ENCODE measurements at places on chromosomes 1 and 21.
A peak's percentile ranks its signal among the peaks of the same experiment; 100 is the strongest.

DNA sequence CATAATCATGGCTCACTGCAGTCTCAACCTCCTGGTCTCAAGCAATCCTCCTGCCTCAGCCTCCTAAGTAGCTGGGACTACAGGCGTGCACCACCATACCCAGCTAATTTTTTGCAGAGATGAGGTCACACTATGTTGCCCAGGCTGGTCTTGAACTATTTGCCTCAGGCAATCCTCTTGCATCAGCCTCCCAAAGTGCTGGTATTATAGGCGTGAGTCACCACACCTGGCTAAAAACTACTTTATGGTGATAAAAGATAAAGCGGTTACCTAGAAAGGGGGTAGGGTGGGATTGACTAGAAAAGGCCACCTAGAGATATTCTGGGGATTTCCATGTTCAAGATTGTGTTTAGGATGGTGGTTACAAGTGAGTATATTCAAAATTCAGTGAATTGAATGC lies 5.0 kb downstream of the TSTD1 start:
- peak; percentile 45 for DNase-seq

DNA sequence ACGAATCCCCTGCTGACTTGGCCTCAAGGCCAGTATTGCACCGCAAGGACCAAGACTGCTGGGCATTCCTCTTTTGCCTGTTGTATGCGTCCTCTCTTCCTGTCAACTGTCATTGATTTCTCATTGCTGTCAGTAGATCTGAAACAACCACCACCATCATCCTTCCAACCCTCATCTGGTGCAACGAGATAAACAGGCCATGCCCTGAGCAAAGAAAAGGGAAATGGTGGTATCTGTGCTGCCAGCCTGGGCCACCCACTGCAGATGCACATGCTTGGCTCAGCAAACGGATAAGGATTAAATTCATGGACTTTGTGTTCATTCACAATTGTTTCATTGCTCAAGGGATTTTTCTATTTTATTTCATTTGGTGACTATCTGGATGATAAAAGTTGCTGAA lies 13.6 kb downstream of the OXCT2 start:
- no peak for DNase-seq

DNA sequence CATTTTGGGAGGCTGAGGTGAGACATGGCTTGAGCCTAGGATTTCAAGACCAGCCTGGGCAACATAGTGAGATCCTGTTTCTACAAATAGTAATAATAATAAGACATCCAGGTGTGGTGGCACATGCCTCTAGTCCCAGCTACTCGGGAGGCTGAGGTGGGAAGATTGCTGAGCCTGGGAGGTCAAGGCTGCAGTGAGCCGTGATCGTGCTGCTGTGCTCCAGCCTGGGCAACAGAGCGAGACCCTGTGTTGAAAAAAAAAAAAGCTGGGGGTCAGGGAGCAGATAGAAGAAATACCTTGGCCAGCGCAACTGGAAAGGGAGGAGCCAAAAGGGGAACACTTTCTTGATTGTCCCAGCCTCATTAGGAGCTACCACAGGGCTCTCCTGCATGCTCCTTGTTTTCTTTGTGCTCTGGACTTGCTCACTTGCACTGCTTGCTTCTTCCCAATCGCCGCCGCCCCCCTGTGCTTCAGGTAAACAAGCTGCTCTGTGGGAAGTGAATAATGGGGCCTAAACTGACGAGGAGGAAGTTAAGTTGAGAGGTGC lies 31.1 kb downstream of the PBX1 start:
- DNase-seq, result no peak

DNA sequence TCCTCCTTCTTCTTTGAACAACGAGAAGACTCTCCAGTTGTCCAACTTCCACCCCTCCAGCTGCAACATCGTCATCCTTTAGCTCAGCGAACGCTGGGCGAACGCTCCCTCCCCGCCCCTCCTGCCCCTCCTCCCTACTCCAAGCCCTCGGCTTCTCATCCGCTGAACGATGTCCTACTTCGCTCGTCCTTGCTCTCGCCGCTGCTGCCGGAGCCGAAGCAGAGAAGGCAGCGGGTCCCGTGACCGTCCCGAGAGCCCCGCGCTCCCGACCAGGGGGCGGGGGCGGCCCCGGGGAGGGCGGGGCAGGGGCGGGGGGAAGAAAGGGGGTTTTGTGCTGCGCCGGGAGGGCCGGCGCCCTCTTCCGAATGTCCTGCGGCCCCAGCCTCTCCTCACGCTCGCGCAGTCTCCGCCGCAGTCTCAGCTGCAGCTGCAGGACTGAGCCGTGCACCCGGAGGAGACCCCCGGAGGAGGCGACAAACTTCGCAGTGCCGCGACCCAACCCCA lies at the start of gene BCAN:
BCAN (plus strand) TSS at position 357 of the 504 bp plus-strand sequence. CDS start 3,938 bp downstream, outside the sequence.
- no peak for DNase-seq

DNA sequence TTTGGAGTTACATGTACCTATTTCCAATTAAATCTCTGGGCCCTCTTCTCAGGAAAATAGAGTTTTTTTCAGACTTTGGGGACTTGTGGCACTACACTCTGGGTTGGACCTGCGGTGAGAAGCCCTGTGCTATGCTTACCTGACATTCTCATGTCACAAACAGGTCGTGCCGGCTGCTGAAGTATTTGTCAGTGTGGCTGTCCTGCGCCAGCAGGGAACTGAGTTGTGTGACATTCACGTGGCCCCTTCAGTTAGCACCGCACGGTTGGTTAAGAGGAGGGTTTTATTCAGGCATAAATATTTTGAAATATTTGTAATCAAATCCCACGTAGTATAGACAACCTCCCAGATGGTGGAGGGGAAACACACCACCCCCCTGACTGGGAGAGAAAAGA lies 6.3 kb upstream of the COL6A2 start:
- DNase-seq, result no peak

- no peak for DNase-seq
Observed at GRCh38 chr1:109579491-109579890, 31.1 kb downstream of the GNAI3 start.

DNA sequence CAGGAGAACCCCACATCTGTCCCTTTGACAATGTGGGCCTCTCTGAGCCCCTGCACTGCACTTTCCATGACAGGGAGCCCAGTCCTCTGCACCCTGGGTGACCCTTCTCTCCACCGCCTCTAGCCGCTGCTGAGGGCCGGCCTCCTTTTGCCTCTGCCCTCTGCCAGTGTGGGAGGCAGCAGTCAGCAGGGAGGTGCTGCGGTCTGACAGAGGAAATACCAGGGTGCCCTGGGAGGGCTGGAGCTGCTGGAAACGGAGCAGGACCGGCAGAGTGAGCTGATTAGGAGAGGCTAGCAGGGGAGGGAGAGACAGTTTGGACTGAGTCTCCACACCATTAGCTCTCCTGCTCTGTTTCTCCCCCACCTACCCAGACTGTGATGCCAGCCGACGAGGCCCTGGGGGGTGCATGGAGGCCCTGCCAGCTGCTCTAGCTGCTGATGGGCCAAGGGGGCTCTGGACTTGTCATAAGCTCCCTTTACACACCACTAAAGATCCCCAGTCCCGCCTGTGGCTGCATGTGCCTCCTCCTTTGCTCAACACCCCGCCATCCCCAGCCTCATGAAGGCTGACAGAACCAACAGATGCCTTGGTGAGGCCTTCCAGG lies 171.1 kb upstream of the KLHDC7A start:
- no peak for DNase-seq
